Activated CD4-positive, alpha-beta memory T cell treated with anti-CD3 and anti-CD28 coated beads for 36 hours (primary cell): ENCODE measurements at places on chromosomes 5 and 9. TPM values are rescaled to one million over a fixed set of nuclear protein-coding genes. Genes with fewer than 3 reads are reported as not detected.

GPR150 gene
- total RNA-seq = 0.82 TPM

CDC20B gene
- not detected for total RNA-seq

- no peak overlapping the region for H3K4me3 ChIP-seq
- H3K4me1 ChIP-seq = no peaks in the 10 kb centered on the region
- peaks cover 7% of the 10 kb centered on the region for H3K27me3 ChIP-seq
- peaks cover 2% of the 10 kb centered on the region for H3K36me3 ChIP-seq
- no peak overlapping the region for H3K27ac ChIP-seq
These were observed 168.5 kb upstream of the PIK3R1 start for GRCh38 chr5:68047035-68047434.

- H3K36me3 ChIP-seq = no peaks in the 10 kb centered on the region
- DNase-seq = no peak
- H3K27me3 ChIP-seq = no peaks in the 10 kb centered on the region
- no peak overlapping the region for H3K27ac ChIP-seq
- no peak overlapping the region for H3K4me3 ChIP-seq
These were observed 553.8 kb downstream of the DTWD2 start for GRCh38 chr5:118434522-118434921.

DNA sequence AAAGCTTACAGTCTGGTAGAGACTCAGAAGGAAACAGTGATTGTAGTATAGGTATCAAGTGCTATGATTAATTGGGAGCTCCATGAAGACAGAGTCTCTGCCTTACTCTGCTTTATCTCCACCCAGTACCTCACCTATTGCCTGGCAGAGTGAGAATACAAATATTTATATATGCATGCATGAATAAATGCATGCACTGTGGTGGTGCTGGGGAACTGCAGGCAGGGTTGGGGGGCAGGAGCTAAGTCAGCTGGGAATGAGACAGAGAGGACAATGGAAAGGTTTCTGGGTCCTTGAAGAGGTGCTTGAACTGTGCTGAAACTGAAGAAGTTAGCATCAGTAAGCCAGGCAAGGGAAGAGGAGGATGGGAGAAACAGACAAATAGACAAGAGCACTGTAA lies 80.8 kb upstream of the PPP2R2B start:
- no peak overlapping the region for H3K27ac ChIP-seq
- peaks cover 3% of the 10 kb centered on the region for H3K27me3 ChIP-seq
- no peak for DNase-seq
- no peak overlapping the region for H3K4me3 ChIP-seq
- no peaks in the 10 kb centered on the region for H3K4me1 ChIP-seq

DNA sequence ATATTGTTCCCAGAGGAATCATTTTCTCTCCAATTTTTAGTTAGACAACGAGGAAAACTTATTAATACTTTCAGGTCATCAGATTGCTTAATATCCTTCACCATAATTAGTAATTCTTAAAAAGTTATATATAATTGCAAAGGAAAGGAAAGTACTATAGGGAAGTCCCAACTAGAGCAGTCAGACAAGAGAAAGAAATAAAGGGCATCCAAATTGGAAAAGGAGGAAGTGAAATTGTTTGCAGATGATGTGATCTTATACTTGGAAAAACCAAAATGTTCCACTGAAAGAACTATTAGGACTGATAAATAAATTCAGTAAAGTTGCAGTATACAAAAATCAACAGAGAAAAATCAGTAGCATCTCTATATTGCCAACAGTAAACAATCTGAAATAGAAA lies 223.5 kb upstream of the MEF2C start:
- DNase-seq = no peak
- no peaks in the 10 kb centered on the region for H3K4me1 ChIP-seq
- H3K27me3 ChIP-seq = no peaks in the 10 kb centered on the region
- no peak overlapping the region for H3K4me3 ChIP-seq

- peaks cover 23% of the 10 kb centered on the region for H3K4me1 ChIP-seq
- DNase-seq = no peak
- H3K27ac ChIP-seq = peak overlapping the region; percentile 26
- no peak overlapping the region for H3K4me3 ChIP-seq
These were observed 12.2 kb upstream of the CSNK1A1 start for GRCh38 chr5:149563466-149563865.
